ENCODE measurements at places on chromosomes 6 and 20.

DNA sequence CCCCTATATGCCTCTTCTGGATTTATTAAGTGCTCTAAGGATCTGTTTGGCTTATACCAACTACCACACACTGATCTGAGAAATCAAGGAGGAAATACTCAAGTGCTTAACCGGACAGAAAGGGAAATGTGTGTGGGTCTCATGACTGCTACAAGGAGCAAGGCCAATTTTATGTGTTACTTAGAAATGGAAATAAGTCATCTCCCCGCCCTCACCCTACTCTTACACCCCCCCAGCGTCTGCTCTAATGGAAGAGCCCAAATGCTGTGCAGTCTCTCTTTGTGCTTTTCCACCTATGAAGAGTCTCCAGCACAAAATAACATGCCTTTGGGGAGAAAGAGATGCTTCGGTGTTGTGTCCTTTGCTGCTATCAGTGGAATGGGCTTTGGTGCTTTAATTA, 428.8 kb upstream of the ARID1B start:
- no peak overlapping the region for H3K4me3 ChIP-seq
- no peaks in the 10 kb centered on the region for H3K4me1 ChIP-seq
- H3K36me3 ChIP-seq = no peaks in the 10 kb centered on the region
- H3K27me3 ChIP-seq = no peaks in the 10 kb centered on the region

DNA sequence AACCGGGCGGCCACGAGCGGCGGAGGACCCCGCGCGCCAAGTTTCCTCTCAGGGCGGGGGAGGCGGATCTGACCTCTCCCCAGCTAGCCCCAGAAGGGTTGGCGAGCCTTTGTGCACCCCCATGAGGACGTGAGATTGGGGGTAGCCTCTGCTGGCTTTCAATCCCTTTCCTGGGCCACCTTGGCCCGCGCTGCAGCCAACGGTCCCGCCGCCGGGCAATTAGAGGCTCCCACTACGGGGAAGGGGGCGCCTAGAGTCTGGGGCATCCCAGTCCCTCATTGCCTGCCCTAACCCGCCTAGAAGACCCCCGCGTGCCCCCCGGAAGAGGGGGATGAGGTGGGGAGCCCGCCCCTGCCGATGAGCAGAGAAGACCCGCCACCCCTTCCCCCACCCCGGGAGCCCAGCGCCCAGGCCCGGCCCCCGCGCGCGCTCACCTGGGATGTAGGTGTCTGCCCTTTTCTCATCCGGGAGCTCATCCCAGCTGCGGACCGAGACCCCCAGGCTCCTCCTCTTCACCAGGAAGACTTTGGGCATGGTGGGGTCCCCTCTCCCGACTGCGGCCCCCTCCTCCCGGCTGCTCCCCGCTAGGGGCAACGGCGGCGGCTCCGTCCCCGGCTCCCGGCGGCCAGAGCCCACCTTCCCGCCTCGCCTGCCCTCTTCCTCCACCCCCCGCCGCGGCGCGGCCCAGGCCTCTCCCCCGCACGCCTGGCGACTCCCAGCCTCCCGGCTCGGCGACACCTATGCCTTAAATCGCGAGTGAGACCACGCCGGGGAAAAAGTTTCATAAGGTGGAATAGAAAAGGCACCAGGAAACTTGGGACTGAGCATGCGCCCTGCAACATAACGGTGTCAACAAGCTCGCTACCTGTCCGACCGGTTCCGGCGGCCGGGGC, at the start of gene OVOL2:
TSS of gene OVOL2 (minus strand) at position 816 of the 893 bp plus-strand sequence. CDS start at position 534, 282 bp downstream.
- H3K27me3 ChIP-seq = peaks cover 49% of the 10 kb centered on the region
- no peaks in the 10 kb centered on the region for H3K36me3 ChIP-seq
- H3K4me1 ChIP-seq = peaks cover 30% of the 10 kb centered on the region

GRCh38 chr6:22248513-22249308, 48.1 kb downstream of the PRL start:
- H3K4me1 ChIP-seq = peaks cover 44% of the 10 kb centered on the region
- no peak overlapping the region for H3K27ac ChIP-seq
- H3K36me3 ChIP-seq = no peaks in the 10 kb centered on the region
- DNase-seq = no peak
- no peaks in the 10 kb centered on the region for H3K27me3 ChIP-seq
- no peak overlapping the region for H3K4me3 ChIP-seq

DNA sequence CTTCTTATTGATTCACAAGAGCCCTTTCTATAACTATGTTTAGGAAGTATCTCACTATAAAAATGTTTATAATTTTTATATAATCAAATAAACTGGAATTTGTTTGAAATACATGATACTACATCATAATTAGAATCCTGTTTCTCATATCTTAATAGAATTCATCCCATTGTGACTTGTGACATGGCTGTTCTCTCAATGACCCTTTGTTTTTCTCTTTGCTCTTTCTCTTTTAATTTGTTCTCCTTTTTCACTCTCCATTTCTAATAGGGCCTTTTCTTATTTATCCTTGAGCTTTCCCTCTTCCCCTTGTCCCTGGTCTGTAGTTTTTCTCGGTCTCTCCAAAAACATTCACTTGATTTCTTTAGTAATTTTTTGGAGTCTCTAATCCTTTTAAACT, 111.3 kb downstream of the ADGRB3 start:
- no peak overlapping the region for H3K27ac ChIP-seq
- no peak overlapping the region for H3K4me3 ChIP-seq
- no peaks in the 10 kb centered on the region for H3K36me3 ChIP-seq
- no peak for DNase-seq

DNA sequence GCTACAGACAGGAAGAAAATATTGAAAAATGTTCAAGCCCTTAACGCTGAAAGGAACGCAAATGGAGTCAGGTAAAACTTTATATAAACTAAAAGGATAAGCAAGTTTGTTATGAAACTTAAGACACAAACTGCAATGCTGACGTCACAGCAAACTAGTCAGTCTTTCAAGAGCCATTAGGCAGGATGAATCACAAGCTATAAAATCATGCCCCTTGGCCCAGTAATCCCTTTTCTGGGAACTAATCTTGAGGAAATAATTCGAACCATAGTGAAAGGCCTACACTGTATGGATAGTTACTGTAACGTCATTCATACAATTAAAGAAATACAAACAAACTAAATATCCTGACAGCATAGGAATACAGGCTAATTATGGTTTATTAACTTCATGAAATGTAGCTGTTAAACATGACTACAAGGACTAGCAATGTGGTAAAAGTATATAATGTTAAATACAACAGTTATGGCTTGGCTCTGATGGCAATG, 42.7 kb upstream of the HINT3 start:
- DNase-seq = no peak
- no peaks in the 10 kb centered on the region for H3K27me3 ChIP-seq
- no peaks in the 10 kb centered on the region for H3K36me3 ChIP-seq
- H3K4me1 ChIP-seq = peaks cover 17% of the 10 kb centered on the region
- H3K4me3 ChIP-seq = no peak overlapping the region

Measured in GM23338 (cell line).